ENCODE measurements at places on chromosomes 1 and 21.

GRCh38 chr1:71166178-71167173, 85.6 kb upstream of the ZRANB2 start:
- DNase-seq: no peak

DNA sequence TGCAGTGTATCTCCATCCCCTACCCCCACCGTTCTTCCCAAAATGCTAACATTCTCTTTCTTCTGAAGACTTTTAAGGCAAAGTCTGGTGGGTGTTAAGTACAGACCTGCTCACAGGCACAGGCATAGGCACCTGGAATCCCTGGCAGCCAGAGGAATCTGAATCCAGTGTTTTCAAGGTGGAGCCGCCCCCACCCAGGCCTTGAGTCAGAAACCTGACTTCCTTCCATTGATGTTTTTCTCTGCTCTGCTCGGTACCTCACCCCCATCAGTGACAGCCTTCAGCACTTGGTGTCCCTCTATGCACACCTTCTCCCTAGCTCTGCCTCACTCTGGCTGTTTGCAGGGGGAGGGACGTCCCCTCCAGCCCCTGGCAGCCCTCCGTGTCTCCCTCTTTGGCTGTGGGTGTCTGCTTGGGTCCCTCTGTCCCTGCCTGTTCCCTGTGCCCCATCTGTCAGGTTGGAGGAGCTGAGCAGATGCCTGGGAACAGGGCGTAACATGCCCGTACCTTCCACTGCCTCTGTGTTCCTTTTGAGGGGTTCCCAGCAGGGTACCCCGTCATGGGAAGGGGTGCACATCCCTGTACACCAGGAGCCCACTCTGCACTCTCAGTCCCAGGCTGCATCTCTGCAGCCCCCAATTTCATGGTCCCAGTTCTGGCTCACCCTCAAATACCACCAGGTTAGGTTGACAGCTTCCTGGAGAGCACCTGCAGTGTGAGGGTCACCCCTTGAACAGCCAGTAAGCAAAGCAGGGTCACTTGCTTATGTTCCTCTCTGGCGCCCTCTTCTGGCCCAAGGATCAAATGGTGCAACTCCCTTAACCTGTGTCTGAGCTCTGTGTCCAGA, 6.7 kb downstream of the NCDN start:
- peak; percentile 81 for DNase-seq

DNA sequence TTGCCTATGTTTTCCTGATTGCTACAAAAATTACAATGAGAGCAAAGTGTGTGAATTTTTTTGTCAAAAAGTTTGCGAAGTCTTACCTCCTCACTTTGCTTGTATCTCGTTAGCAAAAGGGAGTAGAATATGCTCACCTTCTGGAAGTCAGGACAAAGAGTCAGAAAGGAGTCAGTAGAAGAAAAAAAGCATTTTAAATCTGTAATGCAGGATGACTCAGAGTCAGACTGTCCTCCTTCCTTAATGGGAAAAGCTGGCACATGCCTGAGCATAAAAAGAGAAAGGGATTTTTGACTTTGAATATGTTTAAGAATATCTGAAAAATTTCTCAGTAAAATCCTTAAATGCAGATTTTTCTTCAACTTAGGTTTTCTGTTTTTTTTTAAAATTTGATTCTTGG, 14.2 kb upstream of the VN1R5 start:
- no peak for DNase-seq

DNA sequence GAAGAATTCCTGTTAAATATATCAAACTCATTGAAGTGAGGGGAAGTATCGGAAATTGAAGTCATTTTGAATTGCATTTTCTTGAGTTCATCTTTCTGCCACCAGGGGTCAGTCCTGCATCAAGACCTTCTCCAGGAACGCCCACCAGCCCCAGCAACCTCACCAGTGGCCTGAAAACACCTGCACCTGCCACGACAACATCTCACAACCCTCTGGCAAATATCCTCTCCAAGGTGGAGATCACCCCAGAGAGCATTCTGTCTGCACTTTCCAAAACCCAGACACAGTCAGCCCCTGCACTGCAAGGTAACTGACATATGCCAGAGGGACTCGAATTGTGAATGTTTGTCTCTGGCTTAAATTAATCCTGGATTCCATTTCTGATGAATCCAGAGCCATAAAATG, 22.8 kb upstream of the TARS2 start:
- peak; percentile 72 for DNase-seq

DNA sequence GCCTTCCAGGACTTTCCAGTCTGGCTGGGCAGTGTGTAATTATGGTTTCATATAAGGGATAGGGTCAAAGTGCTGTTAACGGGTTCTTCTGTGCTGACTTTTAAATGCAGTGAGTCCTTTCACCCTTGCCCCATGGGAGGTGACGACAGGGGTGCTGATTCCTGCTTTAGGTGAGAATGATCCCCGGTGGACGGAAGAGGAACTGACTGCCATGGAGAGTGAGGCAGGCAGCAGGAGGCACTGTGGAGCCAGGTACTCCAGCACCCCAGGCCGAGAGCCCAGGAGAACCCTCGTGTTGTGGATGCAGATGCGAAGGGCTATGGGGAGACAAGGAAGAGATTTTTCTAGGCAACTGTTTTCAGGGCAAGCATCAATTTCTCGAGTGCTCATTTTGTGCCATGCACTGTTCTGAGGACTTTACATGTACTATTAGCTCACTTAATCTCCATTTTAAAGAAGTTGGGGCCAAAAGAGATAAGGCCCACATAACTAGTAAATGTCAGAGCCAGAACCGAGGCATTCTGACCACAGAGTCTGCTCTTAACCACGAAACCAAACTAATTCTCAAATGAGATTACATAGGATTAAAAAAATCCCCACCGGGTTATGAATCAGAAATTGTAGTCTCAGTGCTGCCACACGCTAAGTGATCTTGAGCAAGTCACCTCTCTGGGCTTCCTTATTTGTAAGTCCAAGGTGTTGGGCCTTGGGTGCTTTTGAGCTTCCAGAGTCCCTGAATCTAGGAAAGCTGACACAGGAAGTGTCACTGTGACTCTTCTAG, 28.2 kb downstream of the STPG1 start:
- no peak for DNase-seq

GRCh38 chr1:98260839-98261238, 340.0 kb upstream of the DPYD start:
- DNase-seq: no peak

- DNase-seq: no peak
These were observed 98.1 kb upstream of the GUCA2B start for GRCh38 chr1:42055061-42055460.

GRCh38 chr1:115594600-115594999, 47.2 kb upstream of the VANGL1 start:
- DNase-seq: no peak

- DNase-seq: no peak
These were observed 5.7 kb downstream of the TMEM50A start for GRCh38 chr1:25343872-25344271.

DNA sequence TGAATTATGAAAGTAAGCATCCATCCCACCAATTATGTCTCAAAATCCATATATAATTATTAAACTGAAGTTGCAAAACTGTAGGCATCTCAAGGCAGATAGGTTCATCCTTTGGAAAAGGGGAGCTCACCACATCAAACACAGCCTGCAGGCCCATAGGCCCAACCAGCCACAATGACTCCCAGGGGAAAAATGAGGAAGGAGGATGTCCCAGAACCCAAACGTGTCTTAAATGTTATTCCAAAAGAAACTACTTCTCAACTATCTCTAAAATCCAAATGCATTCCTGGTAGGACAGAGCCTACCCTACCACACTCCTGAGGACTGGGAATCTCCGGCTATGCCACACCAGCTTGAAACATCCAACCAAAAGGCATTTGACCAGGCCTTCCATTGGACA, 12.8 kb downstream of the TIAM1 start:
- no peak for DNase-seq

GRCh38 chr1:246459221-246459620, 47.9 kb downstream of the SMYD3 start:
- no peak for DNase-seq

GRCh38 chr1:191984856-191985255, 173.4 kb upstream of the RGS18 start:
- DNase-seq: no peak
